ENCODE measurements at places on chromosomes 2 and 18. TPM values are rescaled to one million over a fixed set of nuclear protein-coding genes. Genes with fewer than 3 reads are reported as not detected.

Gene PARD6G
- total RNA-seq = 5.9 TPM

Gene CPO
- total RNA-seq = not detected

Gene STPG4
- not detected for total RNA-seq

Gene TCF7L1
- 1.4 TPM for total RNA-seq

Gene WIPF1
- 16.7 TPM for total RNA-seq

Gene MOCOS
- total RNA-seq = 1.4 TPM

Gene DSG4
- total RNA-seq = not detected

Gene LCT
- 0.08 TPM for total RNA-seq

Gene CACNB4
- total RNA-seq = under 0.01 TPM

Gene HRH4
- not detected for total RNA-seq

Gene SLC11A1
- total RNA-seq = 0.13 TPM

Gene ALPP
- total RNA-seq = not detected

Gene SLC25A52
- total RNA-seq = not detected

Gene DOK6
- total RNA-seq = 0.65 TPM

Gene NDC80
- 6.0 TPM for total RNA-seq

Gene IL1B
- 69.0 TPM for total RNA-seq

Gene DYNAP
- total RNA-seq = not detected

Gene CCT7
- total RNA-seq = 405 TPM

Gene FEV
- not detected for total RNA-seq

Gene CABYR
- 6.9 TPM for total RNA-seq

Gene STK16
- 14.2 TPM for total RNA-seq

Gene ZNF532
- total RNA-seq = 36.6 TPM

Gene CEBPZ
- total RNA-seq = 29.8 TPM

Gene KCMF1
- total RNA-seq = 23.7 TPM

Gene PRSS56
- not detected for total RNA-seq

Measured in epithelial cell of alveolus of lung (primary cell).